Memory B cell (primary cell): ENCODE measurements at places on chromosomes 5 and 9.

DNA sequence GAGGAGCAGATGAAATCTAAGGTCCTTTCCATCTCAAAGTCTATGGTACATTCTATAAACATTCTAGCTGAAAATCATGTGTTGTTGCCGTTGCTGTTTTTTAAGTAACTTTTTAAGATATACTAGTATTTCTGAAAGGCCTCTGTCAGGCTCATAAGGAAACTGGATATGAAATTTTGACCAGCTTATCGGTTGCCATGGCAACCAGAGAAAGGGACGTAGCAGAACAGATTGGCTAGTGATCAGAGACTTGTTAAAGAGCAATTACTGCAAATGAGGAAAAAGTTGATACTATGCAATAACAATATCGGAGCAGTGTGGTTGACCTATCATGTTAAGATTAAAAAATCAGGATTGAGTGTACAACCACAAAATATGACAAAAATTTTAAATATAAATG lies 57.0 kb upstream of the RNF180 start:
- H3K27me3 ChIP-seq = no peaks in the 10 kb centered on the region
- H3K27ac ChIP-seq = no peak overlapping the region
- no peaks in the 10 kb centered on the region for H3K36me3 ChIP-seq
- DNase-seq = no peak
- H3K4me1 ChIP-seq = no peaks in the 10 kb centered on the region

GRCh38 chr5:113172231-113172826 lies 195.7 kb downstream of the DCP2 start:
- DNase-seq = no peak
- peaks cover 12% of the 10 kb centered on the region for H3K27me3 ChIP-seq
- H3K36me3 ChIP-seq = no peaks in the 10 kb centered on the region
- H3K4me1 ChIP-seq = no peaks in the 10 kb centered on the region
- no peak overlapping the region for H3K27ac ChIP-seq

DNA sequence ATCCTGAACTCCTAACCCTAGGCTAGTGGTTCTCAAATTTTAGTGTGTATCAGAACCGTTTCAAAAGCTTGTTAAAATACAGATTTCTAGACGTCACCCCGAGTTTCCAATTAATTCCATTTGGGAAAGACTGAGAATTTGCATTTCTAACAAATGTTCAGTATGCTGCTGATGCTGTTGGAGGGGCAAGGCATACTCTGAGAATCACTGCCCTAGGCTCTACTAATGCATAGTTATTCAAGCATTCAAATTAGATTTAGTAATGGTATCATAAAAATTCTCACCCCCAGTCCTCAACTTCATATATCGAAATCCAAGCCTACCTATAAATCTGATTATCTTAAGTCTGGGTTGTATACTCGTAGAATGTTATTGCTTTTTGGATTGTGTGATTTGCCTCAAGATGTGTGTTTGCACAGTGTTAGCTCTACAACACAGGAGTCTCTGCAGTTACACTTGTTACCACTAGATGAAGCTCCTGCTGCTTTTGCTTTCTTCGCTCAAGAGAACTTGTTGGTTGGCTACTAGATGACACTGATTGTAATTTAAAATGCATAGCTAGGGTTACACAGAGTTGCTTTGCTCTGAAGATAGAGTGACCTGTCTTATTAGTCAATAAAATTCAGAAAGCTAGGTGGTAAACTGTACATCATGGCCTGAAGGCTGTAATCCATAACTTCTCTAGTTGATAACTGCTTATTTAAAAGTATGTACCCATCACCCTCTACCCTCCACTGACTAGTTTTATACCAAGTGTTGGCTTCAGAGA lies 7.5 kb upstream of the ERAP2 start:
- peaks cover 31% of the 10 kb centered on the region for H3K4me1 ChIP-seq
- no peak for DNase-seq
- H3K4me3 ChIP-seq = no peak overlapping the region
- H3K27ac ChIP-seq = peak overlapping the region; percentile 80
- no peaks in the 10 kb centered on the region for H3K27me3 ChIP-seq
- no peaks in the 10 kb centered on the region for H3K36me3 ChIP-seq

DNA sequence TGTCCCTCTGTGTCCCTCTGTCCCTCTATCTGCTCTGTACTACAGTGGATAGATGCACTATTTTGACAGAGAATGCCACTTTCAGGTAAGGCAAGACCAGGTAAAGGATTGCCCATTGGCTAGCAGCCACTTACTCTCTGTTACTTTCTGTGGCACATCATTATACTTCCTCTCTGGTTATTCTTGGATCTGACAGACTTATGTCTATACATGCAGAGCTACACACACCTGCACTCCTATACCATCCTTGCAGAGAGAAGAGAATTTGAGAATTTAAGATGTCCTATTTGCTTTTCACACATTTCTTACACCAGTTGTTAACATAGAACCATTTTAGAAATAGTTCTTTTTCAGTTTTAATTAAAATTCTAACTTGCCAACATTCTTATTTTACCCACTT lies 163.7 kb upstream of the SLC12A2 start:
- H3K4me3 ChIP-seq = no peak overlapping the region
- no peak for DNase-seq
- no peak overlapping the region for H3K27ac ChIP-seq
- no peaks in the 10 kb centered on the region for H3K36me3 ChIP-seq
- H3K27me3 ChIP-seq = no peaks in the 10 kb centered on the region
- peaks cover 5% of the 10 kb centered on the region for H3K4me1 ChIP-seq

DNA sequence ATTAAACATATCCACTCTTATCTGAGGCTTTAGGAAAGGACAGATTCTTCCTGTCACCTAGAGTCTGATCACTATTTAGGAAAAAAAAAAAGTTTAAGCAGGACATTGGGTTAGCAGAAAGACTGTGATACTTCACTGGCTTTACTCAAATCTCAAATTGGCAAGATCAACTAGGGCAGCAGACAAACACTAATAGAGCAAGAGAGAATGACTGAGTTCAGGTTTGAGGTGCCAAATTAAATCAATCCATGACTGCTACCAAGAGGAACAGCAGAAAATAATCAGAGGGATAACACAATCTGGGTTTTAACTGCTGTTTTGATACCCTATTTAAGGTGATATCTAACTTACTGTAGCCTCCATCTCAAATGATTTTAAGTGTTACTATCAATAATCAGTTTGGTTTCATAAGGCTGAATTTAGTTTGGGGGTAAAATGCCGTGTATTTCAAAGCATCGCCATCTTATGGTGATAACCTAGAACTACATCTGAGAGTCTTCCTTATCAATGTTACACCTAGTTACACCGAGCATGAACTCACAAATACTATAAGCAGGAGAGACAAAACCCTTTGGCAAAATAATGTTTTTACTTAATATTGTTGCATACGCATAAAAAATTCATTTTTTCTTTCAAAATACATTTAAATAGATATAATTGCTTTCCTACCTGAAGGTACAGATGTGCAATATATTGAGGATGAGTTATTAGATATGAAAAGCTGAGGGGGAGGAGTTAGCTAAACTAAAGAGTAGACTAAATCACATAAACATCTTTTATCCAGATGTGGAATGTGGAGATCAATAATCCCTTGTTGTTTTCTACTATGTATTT lies 286.4 kb upstream of the CDH12 start:
- H3K36me3 ChIP-seq = no peaks in the 10 kb centered on the region
- peaks cover 2% of the 10 kb centered on the region for H3K4me1 ChIP-seq
- no peak for DNase-seq
- no peaks in the 10 kb centered on the region for H3K27me3 ChIP-seq
- no peak overlapping the region for H3K4me3 ChIP-seq
- H3K27ac ChIP-seq = no peak overlapping the region

GRCh38 chr5:35803191-35803651 lies 53.5 kb upstream of the IL7R start:
- DNase-seq = no peak
- H3K4me3 ChIP-seq = no peak overlapping the region
- H3K27ac ChIP-seq = no peak overlapping the region
- no peaks in the 10 kb centered on the region for H3K27me3 ChIP-seq

DNA sequence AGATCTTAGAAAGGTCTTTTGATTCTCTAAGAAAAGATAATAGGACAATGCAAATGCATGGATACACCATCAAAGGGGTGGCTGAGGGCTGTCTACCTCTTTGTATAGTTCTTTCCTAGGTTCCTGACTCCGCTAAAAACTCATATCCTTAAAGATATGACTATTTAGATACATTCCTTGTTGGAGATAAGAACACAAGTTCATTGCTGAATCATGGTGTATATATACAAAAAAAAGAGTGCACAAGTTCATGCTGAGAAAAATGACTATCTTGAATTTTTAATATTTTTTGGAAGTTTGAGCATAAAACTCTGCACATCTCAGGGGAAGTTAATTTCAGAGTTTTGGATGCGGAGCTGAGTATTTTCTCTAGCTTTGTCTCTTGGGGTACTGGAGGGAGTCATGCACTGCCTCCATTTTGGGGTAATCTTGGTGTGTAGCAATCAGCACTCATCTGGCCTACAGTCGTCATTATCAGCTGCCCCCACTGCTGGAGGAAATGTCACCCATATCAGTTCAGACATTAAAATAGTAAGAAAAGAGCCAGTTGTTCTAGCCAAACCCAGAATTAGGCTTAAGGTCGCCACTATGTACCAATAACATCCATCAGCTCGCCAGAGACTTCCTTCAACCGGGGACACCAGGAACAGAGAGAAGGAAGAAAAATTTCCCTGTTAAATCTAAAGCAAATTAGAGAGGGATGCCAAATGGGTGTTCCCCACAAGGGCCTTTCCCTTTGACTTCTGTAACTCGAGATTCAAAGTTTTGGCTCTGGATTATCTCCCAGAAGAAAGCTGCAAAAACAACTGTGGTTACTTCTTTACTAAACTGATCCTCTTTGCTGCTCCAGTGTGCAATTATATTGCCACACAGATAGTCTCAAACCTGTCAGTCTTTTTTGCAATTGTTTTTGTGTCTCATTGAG lies 49.0 kb downstream of the PTTG1 start:
- H3K4me1 ChIP-seq = peaks cover 40% of the 10 kb centered on the region
- H3K27me3 ChIP-seq = no peaks in the 10 kb centered on the region
- DNase-seq = no peak
- peaks cover 2% of the 10 kb centered on the region for H3K36me3 ChIP-seq

DNA sequence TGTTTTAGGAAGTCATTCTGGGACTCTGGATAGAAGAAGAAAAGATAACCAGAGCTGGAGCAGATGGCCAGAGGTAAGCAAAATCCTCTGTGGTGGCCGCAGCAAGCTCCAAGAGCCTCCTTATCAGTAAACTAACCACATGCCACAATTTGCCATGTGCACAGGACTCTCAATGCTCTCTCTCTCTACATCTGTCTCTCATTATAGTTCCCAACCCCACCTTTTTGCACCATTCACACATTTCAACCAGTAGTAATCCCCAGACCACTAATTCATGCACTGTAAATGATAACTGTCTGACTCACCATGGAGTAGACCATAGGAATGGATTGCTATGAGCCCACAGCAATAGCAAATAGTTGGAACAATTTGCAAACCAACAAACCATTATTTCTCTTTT lies 526.1 kb downstream of the TLR4 start:
- no peak for DNase-seq
- H3K4me1 ChIP-seq = no peaks in the 10 kb centered on the region
- peaks cover 3% of the 10 kb centered on the region for H3K27me3 ChIP-seq
- H3K36me3 ChIP-seq = no peaks in the 10 kb centered on the region
- H3K27ac ChIP-seq = no peak overlapping the region
- no peak overlapping the region for H3K4me3 ChIP-seq

GRCh38 chr5:39657943-39658342 lies 233.2 kb upstream of the DAB2 start:
- H3K27me3 ChIP-seq = no peaks in the 10 kb centered on the region
- H3K4me3 ChIP-seq = no peak overlapping the region
- no peak overlapping the region for H3K27ac ChIP-seq
- H3K4me1 ChIP-seq = peaks cover 12% of the 10 kb centered on the region
- no peaks in the 10 kb centered on the region for H3K36me3 ChIP-seq
- no peak for DNase-seq

DNA sequence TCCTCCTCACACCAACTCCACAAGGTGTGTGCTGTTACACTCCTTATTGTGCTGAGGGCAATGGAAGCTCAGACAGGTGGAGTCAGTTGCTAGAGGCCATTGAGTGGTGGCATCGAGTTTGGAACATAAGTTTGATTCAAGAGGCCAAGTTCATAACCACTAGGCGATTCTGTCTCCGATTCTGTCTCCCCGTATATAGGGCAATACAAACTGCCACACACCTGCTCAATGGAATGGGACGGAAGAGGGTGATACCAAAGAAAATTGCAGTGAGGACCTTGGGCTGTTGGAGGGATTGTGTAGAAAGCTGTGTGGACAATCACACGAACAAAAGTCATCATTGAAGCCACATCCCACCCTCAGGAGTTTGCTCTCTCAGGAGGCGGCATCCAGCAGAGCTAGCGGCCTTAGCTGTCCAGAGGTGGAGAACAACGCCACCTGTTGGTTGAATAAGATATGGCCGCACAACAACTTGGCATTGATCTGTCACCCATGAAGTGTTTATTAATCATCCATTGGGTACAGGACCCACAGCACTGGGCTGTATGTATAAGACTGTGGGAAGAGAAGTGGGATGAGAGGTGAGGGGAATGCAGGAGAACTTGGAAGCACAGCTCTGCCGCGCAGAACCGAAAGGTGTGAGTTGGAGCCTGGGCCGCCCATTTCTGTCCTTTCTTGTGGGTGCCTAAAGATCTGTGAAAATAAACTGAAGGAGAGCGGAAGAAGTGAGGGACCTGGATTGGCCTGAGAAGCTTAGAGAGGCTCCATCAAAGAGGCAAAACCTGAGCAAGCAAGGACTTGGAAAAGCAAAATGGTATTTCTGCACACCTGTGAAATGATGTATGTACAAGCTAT lies 16.1 kb upstream of the NEUROG1 start:
- H3K4me3 ChIP-seq = no peak overlapping the region
- H3K36me3 ChIP-seq = peaks cover 1% of the 10 kb centered on the region
- H3K27me3 ChIP-seq = peaks cover 37% of the 10 kb centered on the region
- H3K4me1 ChIP-seq = no peaks in the 10 kb centered on the region

DNA sequence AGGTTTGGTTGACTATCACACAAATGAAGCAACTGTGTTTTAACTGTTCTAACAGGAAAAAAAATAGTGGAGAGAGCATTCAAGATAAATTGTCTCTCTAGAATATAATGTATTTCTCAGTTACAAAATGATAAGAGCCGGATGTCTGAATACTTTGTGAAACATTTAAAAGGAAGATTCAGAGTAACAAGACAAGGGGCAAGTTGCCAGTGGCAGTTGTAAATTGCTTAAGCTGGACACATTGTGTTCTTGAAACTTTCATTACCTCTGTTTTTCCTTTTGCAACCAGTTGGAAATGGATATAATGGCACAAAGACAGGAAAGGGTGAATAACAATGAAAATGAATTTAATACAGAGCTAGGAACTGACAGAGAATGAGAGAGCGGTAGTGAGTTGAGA lies 15.2 kb upstream of the TBCA start:
- H3K36me3 ChIP-seq = no peaks in the 10 kb centered on the region
- H3K4me3 ChIP-seq = no peak overlapping the region

- no peaks in the 10 kb centered on the region for H3K36me3 ChIP-seq
- peaks cover 30% of the 10 kb centered on the region for H3K4me1 ChIP-seq
- DNase-seq = no peak
- no peaks in the 10 kb centered on the region for H3K27me3 ChIP-seq
- H3K4me3 ChIP-seq = no peak overlapping the region
- no peak overlapping the region for H3K27ac ChIP-seq
These were observed 18.3 kb upstream of the SYNPO start for GRCh38 chr5:150622157-150622556.
